ENCODE measurements at places on chromosomes 11 and 22.

DNA sequence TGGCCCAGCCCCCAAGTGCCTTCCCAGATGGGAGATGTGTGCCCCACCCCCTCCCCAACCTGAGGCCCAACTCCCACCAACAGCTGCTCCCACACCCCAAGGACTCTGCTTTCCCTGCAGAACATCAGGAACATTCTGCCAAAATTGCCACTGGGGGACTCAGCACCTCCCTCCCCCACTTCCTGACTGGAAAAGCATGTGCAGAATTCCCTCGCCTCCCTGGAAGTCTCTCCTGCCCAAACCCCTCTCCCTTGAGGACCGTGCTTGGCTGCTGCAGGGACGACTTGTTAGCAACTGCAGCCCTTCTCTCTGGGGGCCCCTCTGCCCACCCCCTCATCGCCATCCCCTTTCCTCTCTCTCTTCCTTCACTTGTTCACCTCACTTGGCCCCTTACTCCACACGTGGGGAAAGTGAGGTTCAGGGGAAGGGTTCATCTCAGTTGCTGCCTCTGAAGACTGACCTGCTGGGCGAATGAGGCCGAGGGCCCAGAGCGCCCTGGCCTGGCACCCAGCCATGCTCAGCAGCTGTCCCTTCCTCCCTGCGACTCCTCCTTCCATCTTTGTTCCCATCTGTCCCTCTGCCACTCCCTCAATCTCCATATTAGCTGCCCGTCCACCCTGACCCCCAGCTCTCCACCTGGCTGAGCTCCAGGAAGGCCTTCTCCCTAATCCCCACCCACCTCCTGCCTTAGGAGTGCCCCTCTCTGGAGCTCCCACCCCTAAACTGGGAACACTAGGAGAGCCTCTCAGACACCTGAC, 105.1 kb downstream of the CHST1 start:
- H3K4me1 ChIP-seq = peaks cover 4% of the 10 kb centered on the region
- H3K4me3 ChIP-seq = no peak overlapping the region
- H3K27me3 ChIP-seq = no peaks in the 10 kb centered on the region
- peak; percentile 26 for DNase-seq
- H3K27ac ChIP-seq = no peak overlapping the region

DNA sequence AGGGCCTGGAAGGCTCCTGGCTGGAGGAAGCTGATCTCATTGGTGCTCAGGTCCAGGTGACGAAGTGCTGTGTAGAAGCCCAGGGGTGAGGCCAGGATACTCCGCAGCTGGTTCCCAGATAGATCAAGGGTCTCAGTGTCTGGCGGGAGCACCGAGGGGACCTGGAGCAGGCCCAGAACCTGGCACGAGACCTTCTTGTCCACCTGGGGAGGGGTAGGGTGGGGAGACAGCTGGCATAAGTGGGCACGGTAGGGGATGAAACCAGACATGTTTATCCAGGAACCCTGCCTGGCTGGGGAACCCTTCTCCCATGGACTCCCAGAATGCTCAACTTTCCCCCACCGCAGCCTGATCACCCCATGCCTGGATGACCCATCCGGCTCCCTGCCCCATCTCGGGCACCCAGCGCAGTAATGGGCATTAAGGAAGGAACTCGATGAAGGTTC, 9.2 kb downstream of the LRRC32 start:
- no peak for DNase-seq
- H3K4me3 ChIP-seq = no peak overlapping the region
- no peak overlapping the region for H3K27ac ChIP-seq
- no peaks in the 10 kb centered on the region for H3K27me3 ChIP-seq

DNA sequence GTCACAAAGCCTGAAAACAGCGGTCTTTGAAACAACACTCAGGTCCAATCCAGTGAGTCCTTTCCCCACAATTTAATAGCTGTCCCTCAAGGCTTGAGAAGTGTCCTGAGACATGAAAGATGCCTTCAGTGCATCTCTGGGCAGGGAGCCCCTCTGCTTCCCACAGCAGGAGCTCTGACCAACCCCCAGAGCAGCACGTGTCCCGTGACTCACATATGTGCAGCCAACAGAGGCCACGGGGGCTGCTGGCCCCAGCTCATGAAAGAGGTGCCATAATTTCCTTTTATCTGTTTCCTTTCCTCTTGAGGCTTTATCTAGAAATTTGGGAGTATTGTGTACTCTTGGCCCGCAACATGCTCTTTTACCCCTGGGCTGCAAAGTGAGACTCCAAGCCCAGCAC, 33.2 kb upstream of the LMO1 start:
- no peaks in the 10 kb centered on the region for H3K4me1 ChIP-seq
- no peak for DNase-seq
- H3K27me3 ChIP-seq = no peaks in the 10 kb centered on the region
- no peak overlapping the region for H3K27ac ChIP-seq

DNA sequence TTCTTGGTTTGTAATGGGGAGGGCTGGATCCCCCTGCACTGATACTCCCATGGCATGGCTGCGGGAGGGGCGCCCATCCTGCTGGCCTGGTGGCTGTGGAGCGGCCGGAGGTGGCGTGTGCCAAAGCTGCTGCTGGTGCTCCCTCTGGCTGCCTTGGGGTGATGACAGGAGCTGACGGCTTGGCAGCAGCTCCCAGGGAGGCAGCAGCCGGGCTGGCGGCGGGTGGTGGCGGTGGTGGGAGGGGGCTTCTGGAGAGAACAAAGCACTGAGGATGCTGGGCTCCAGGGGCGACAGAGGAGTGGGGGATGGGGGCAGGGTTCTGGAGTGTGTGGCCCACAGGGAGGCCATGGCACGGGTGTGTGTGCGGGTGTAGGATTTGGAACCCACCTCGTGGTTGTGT, 11.4 kb upstream of the MPPED1 start:
- H3K4me1 ChIP-seq = no peaks in the 10 kb centered on the region
- H3K27me3 ChIP-seq = no peaks in the 10 kb centered on the region
- H3K27ac ChIP-seq = no peak overlapping the region
- no peaks in the 10 kb centered on the region for H3K36me3 ChIP-seq
- no peak for DNase-seq

DNA sequence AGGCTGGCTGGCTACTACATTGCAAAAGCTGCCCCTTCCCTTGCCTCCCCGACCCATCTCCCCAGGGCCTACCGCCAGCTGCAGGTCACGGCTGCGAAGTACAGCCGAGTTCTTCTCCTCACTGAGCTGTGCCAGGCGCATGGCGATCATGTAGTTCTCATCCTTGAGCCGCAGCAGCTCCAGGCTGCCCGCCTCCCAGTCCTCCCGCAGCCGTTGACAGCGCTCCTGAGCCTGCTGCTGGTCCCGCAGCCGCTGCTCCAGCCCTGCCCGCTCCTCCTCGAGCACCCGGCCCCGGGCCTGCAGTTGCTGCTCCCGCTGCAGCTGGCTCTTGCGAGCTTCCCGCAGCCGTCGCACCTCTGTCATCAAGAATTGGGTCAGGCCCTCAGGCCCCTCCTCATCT, 3.3 kb downstream of the CARD10 start:
- H3K4me1 ChIP-seq = no peaks in the 10 kb centered on the region
- no peaks in the 10 kb centered on the region for H3K36me3 ChIP-seq
- peaks cover 2% of the 10 kb centered on the region for H3K27me3 ChIP-seq
- DNase-seq = no peak

DNA sequence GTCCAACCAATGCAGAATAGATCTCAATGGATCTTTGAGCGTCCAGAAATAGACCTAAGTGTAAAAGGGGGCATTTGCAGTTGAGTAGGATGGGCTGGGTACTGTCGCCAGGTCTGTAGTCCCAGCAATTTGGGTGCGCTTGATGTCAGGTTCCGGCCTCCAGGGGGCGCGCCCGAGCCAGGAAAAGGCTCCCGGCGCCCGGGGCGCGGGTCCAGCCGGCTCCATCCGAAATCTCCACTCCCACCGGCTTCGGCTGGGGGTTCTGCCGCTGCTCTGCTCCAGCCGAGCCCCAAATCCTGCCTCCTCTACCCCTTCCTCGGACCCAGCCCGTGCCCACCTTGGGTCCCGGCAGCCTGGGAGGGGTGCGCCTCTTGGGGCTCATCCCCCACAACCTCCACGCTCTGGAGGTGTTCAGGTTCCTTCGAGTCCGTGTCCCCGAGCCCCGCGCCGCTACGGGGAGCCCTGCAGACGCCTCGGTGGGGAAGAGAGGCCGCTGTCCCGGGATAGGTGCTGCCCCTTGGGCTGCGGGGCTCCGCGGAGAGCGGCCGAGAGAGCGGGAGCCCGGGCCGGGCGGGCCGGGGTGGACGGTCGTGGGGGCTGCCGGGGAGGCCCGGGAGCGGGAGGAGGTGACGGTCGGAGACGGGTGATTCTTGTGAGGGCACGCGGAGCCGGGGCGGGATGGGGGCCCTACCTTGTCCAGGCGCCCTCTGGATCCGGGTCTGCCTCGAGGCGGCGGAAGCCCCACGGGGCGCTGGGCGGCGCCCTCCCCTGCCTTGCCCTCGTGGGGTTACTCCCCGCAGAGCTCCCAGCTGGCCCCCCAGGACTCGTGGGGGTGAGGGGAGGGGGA, 13.0 kb upstream of the CYB5R3 start:
- peak overlapping the region; percentile 42 for H3K4me3 ChIP-seq
- H3K36me3 ChIP-seq = no peaks in the 10 kb centered on the region
- H3K4me1 ChIP-seq = no peaks in the 10 kb centered on the region

DNA sequence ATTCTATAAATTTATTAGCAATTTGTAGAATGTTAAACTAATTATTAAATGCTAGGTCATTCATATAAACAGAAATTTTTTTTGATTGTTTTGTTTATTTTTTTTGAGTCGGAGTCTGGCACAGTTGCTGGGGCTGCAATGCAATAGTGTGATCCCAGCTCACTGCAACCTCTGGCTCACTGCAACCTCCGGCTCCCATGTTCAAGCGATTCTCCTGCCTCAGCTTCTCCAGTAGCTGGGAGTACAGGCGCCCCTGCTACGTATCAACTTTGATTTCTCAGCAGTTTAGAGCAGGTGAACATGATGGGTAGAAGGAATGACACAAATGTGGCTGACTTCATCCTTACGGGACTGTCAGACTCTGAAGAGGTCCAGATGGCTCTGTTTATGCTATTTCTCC, at the start of gene OR8H3:
OR8H3 (plus strand) TSS at position 301 of the 400 bp plus-strand sequence; CDS start at position 301, 0 bp downstream.
- no peaks in the 10 kb centered on the region for H3K27me3 ChIP-seq
- H3K4me1 ChIP-seq = no peaks in the 10 kb centered on the region
- H3K36me3 ChIP-seq = no peaks in the 10 kb centered on the region
- no peak within 1 kb of the TSS for H3K27ac ChIP-seq
- DNase-seq = no peak
- H3K4me3 ChIP-seq = no peak within 1 kb of the TSS

DNA sequence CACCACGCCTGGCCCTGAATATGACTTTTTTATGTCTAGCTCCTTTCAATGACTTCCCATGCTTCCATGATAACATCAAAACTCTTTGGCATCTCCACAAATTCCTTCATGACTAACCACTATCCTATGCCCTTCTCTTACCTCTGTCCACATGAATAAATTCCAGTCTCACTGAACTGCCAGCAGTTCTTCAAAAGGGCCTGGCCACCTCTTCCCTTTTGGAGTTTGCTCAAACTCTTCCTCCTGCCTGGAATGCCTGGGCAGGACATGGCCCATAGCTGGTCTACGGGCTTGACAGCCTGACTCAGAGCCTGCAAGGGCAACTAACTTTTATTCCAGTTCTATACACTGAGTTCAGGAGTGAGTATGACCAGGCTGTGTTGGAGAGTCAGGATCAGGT, 41.8 kb upstream of the ZBTB16 start:
- DNase-seq = peak; percentile 53
- H3K4me3 ChIP-seq = no peak overlapping the region
- H3K36me3 ChIP-seq = no peaks in the 10 kb centered on the region

DNA sequence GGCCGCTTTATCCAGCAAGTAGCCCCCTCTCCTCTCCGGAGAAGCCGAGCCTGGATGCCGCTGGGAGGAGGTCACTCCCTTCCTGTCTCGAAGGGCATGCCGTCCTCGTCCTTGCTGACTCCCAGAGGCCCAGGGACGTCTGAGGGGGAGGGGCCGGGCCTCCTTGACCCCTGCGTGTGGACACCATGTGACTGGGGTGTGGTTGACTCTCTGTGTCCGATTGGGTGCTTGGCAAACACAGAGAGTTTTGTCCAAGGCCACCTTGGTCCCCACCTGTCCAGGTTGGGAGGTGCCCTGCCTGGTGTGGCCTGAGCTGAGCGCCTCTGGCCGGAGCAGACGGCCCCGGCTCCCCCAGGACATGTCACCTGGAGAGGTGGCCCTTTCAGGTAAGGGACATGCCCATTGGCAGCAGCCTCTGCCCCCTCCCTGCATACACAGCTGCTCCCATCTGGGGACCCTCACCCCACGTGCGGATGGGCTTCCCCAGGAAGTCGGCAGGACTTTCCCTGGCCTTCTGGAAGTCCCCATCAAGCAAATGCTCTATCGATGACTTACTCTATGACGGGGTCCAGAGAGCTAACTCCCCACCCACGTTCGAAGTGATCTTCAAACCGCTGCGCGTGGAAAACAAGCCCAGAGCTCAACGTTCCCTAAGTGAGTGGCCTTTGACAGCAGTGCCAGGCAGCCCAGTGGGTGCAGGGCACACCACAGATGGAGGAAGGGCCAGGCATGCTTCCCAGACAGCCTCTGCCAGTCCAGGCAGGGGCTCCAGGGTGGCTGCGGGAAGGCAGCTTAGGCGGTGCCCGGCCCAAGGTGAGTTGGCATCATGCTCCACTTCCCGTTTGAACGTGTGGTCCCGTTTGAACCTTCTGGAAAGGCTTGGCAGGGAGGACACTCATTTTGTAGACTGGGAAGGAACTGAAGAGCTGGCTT, at the start of gene SMIM38:
SMIM38 (plus strand) TSS at position 634 of the 933 bp plus-strand sequence. CDS start 1,912 bp downstream, outside the sequence.
- H3K27ac ChIP-seq = no peak within 1 kb of the TSS
- no peaks in the 10 kb centered on the region for H3K36me3 ChIP-seq
- H3K4me1 ChIP-seq = peaks cover 2% of the 10 kb centered on the region
- no peak within 1 kb of the TSS for H3K4me3 ChIP-seq
- no peak for DNase-seq

DNA sequence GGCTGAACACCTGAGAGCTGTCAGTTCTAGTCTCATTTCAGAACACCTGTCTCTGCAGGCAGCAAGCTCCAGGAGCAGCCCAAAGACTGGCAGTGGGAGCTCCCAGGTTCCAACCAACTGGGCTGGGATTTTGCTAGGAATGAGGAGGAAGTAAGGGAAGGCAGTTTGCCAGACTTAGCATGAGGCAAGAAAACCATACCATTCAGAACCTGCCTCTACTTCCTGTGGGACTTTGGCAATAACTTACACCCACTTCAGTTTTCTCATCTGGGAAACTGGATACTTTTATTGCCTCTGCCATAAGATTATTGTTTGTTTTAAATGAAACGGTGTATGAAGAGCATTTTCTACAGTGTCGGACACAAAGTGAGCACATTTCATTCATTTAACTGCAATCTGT, 363.7 kb upstream of the ISX start:
- no peak overlapping the region for H3K4me3 ChIP-seq
- no peaks in the 10 kb centered on the region for H3K27me3 ChIP-seq
- no peak for DNase-seq
- no peaks in the 10 kb centered on the region for H3K36me3 ChIP-seq
- peaks cover 3% of the 10 kb centered on the region for H3K4me1 ChIP-seq

DNA sequence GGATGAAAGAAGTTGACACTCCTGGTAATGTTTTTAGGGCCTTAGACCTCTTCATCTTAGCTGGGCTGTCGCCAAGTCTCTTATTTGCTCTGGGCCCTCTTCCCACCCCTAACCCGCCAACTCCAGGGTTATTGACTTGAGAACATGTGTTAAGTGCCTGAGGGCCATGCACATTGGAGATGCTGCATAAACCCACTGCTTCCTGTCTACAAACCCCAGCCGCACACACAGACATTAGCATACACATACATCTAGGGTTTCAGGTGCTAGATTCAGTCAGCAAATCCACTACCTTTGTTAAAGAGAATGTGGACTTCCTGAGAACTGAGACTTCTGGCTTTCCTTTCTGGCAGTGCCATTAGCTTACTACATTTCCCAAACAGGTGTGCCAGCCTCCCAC, 817 bp downstream of the PANX3 start:
- DNase-seq = no peak
- H3K36me3 ChIP-seq = no peaks in the 10 kb centered on the region
- no peaks in the 10 kb centered on the region for H3K4me1 ChIP-seq
- no peaks in the 10 kb centered on the region for H3K27me3 ChIP-seq
- H3K27ac ChIP-seq = no peak overlapping the region
- H3K4me3 ChIP-seq = no peak overlapping the region

GRCh38 chr22:25497181-25497641, 67.3 kb upstream of the GRK3 start:
- peaks cover 6% of the 10 kb centered on the region for H3K4me1 ChIP-seq
- H3K36me3 ChIP-seq = no peaks in the 10 kb centered on the region
- no peak for DNase-seq
